Left cardiac atrium (tissue), 4 donors: ENCODE measurements at places on chromosomes 1 and 21. TPM values are rescaled to one million over a fixed set of nuclear protein-coding genes. Genes with fewer than 3 reads are reported as not detected.

The RIPPLY3 gene
- total RNA-seq: not detected

The RIPK4 gene
- 3.0 TPM for total RNA-seq

The DISP3 gene
- 0.06 TPM for total RNA-seq

The AADACL3 gene
- 0.09 TPM for total RNA-seq

The SYNC gene
- 15.8 TPM for total RNA-seq

The C1orf53 gene
- 5.1 TPM for total RNA-seq

The PLA2G5 gene
- total RNA-seq: 93.0 TPM

DNA sequence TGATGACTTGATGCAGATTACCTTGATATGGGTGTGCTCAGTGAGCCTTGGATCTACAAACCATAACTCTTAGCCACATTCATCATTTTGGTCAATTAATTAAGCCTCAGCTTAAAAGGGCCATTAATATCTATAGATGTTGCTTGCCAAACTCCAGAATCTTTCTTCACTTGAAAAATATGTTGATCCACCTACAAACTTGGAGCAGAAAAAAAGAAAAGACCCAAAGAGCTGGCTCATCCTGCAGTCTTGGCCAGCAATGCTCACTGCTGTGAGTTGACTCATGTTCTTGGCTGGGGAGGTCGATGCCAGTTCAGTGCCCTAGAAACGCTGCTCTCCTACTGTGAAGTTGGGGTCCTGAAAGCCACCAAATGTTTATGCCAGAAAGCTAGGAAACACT lies 75.4 kb downstream of the DPT start:
- DNase-seq: no peak

GRCh38 chr1:229871078-229871676 lies 195.9 kb upstream of the GALNT2 start:
- no peak for DNase-seq

- no peak for DNase-seq
These were observed 116.1 kb upstream of the DPT start for GRCh38 chr1:168845140-168845539.

DNA sequence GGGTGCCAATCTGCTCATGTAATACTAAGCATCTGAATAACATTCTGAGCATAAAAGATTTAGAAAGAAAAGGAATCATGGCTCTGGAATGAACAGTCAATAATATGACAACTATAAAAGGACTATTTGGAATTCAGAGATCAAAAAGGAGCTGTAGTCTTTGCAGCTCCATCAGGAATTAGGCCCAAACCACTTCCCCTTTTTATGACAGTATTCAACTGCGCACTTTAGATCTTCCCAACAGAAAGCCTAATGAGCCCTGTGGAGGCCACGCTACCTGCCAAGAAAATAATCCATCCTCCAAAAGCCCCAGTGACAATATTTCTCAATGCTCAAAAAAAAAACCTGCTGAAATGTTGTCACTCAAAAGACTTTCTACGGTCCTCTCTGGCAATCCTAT lies 163.2 kb downstream of the SNX7 start:
- no peak for DNase-seq

- DNase-seq: peak; percentile 47
These were observed 12.4 kb upstream of the TBX15 start for GRCh38 chr1:119000371-119001180.

- DNase-seq: no peak
These were observed 671.2 kb downstream of the MATN1 start for GRCh38 chr1:30052178-30052577.

GRCh38 chr1:47837056-47837830 lies 159.9 kb downstream of the TRABD2B start:
- no peak for DNase-seq

- no peak for DNase-seq
These were observed 1.1 kb upstream of the GADD45A start for GRCh38 chr1:67683766-67684525.

GRCh38 chr1:6724517-6725141 lies 23.0 kb upstream of the DNAJC11 start:
- no peak for DNase-seq

GRCh38 chr1:11700601-11701467 lies 9.3 kb downstream of the DRAXIN start:
- DNase-seq: no peak

GRCh38 chr1:187396929-187397796 lies 568.4 kb downstream of the PLA2G4A start:
- no peak for DNase-seq

DNA sequence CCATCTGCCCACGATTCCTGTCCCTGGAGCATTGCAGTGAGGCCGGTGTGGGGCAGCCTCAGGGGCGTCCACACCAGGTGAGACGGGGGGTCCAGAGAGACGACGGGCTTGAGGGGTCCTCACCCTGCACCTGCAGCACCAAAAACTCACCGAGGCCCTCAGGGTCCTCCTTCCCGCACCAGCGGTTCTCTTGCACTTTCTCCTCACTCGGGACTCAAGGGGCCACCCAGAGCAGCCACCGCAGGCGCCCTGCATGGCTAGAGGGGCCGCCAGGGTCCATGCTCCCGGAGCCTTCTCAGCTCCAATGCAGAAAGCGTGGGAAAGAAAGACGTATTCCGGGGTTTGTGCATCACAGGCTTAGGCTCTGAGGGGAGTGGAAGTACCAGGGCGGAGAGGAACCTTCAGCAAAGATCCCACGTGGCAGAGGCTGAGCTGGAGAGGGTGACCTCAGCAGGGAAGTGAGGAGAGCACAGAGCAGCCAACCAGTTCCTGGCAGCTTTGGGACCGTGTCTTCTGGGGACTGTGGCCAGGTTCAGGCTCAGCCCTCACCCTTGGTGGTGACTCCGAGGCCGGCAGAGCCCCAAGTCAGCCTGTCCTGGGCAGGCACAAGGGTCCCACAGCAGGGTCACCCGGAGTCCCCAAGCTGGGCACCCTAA lies 19.5 kb upstream of the COL6A2 start:
- peak; percentile 50 for DNase-seq

DNA sequence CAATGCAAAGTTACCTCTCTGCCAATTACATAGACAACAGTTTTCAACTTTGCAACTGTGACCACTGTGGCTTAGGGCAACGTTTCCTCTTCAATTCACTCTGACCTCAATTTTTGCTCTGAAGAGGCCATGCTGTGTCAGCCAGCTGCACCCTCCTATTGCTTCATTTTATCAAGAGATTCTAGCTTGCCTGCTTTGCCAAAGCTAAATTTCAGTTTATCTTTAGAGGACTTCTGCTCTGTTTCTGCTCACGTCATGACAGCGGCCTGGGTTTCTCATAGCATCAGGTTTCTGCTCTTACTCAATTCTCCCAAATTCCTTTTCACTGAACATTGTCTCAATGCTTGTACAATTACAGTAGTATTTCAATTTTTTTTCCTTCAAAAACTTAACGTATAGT lies 154.6 kb downstream of the PLA2G4A start:
- peak; percentile 57 for DNase-seq

DNA sequence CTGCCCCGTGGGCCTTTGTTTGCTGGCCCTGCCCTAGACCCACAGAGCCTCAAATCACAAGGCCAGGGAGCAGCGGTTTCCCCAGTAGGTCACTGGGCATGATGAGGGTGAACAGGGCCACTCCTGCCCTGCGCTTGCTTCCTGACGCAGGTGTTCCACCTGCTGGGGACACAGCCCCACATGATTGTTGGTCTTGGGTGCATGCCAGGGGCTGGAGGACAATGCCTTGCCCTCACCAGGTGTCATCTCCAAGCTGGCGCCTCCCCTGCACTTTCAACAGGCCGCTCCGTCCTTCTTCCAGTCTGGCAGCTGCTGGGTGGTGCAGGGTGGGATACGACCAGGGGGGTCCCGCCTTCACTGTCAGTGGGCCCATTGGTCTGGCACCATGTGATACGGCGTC lies 24.3 kb downstream of the IL10RB start:
- no peak for DNase-seq

DNA sequence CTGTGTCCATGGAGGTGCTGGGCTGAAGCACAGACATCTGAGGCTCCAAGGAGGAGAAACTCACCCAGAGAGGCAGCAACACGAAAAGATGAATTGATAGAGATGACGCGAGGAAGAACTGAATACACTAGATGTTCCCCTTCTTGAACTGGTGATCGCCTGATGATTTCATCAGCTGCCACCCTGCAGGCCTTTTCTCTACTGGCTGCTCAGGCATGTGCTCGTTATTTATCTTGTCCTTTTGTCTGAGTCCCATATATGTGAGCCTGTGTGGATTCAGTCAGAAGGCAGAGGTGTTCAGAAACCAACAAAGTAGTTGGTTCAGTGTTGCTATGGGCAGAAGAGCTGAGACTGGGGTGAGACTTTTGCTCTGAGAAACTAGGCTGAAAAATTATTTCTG lies 104.2 kb downstream of the SPATA46 start:
- DNase-seq: no peak

GRCh38 chr1:232722626-232723025 lies 82.6 kb upstream of the MAP10 start:
- no peak for DNase-seq

- DNase-seq: no peak
These were observed 2.3 kb downstream of the DHX9 start for GRCh38 chr1:182841368-182841988.

- DNase-seq: no peak
These were observed 39.7 kb downstream of the NME7 start for GRCh38 chr1:169327875-169328274.

- DNase-seq: no peak
These were observed 27.7 kb downstream of the CD34 start for GRCh38 chr1:207883104-207883651.

- DNase-seq: no peak
These were observed 77.7 kb upstream of the CACNA1E start for GRCh38 chr1:181405584-181405983.

DNA sequence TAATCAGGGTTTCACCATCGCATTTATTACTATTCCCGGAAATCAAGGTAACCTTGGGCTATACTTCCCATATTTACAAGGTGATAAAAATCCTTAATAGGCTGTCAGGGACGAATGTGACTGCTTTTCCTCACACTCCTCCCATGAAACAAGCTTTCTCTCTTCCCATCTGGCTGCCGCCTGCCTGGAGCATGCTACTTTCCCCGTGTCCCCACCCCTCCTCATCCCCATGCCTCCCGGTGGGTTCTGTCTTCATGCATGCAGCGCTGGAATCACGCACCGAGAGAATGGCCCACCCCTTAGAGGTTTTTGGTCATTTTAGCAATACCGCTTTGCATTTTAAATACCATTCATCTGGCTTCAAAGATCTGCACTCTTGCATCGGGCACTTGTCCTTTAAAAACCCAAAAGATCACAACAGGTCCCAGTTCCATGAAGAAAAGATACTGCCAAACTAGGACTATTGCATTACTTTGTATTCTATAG lies 339.1 kb downstream of the NTNG1 start:
- DNase-seq: no peak
